ENCODE measurements at places on chromosomes 7 and 10. TPM values are rescaled to one million over a fixed set of nuclear protein-coding genes. Genes with fewer than 3 reads are reported as not detected.

DNA sequence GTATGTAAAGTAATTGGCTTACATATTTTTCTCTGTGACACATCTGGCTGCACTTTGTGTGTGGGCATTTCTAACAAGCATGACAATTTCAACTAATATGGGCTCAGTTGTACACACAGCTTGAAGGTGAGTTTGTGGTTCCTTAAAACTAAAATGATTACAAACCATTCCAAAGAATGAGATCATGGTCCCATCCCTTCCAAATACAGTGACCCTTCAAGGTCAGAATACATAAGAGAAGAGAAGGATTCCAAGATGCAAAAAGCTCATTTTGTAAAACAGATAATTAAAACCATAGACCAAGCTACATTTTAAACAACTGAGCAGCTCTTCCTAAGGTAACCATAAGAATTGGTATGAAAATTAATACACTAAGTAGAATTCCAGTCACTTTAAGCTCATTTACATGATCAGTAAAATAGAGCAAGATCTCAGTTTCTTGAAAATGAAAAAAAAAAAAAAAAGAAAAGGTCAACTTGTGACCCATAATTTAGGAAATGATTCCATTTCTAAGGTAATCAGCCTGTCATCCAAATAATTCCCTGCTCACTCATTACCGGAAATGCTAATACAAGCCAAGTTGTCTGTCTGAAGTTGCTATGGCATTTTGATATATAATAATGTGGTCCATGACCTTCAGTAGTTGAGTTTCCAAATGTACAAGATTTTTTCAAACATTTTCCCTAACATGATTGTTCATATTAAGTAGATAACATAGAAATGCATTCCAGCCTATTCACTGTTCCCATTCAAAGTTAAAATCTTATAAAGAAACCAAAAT, 688.5 kb downstream of the PARD3 start:
- DNase-seq: no peak

- DNase-seq: peak; percentile 22
Observed at GRCh38 chr10:95864906-95865813, 42.6 kb upstream of the CC2D2B start.

PRRT4 gene
- 2.7 TPM for total RNA-seq

GRCh38 chr10:114034923-114035645, 8.6 kb upstream of the ADRB1 start:
- no peak for DNase-seq

GRCh38 chr10:311901-312665, 176.8 kb downstream of the ZMYND11 start:
- peak; percentile 12 for DNase-seq

DNA sequence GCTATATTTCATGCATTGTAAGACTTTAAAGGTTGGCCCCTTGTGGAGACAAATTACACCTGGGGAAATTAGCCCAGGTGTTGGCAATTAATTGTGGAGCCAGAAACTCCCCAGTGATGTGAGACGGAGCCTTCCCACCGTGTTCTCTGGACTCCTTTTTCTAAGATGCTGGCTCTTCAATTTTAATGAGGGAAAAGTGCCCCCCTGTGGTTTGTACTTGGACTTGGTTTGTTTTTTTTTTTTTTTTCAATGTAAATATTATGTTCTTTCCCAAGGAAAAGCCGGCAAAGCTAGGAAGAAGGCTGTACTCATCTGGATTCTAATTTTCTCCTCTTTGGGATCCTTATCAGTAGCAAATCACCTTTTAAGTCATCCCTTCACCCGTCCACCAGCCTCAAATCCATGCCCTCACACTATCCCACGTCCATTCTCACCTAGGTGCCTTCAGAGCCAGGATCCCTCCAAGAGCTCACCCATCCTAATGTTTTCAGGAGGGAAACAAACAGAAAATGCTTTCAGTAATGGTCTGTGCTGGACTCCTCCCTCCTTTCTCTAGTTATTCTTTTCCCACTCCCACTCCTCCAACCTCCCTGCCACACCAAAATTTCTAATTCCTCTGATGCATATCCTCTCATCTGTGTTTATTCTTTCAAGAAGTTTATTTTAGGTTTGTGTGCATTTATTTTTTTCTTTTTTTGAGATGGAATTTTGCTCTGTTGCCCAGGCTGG, 20.4 kb upstream of the ST8SIA6 start:
- DNase-seq: no peak

DNA sequence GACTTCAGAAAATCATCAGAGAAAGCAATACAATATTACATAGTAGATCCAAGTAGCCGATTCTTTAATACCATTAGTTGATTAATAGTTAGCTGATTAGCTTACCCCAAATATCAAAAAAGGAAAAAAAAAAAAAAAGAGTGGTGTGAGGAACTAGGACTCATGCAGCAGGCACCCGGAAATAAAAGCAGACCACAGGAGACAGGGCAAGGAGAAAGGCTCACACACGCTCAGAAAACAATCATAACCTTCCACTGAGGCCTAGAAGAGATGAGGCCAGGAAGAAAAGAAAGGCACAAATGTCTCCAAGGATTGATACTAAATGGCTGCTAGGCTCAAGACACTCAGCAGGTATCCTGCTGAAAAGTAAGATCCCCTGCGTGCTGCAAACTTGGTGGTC, 25.9 kb downstream of the TRDMT1 start:
- no peak for DNase-seq

- no peak for DNase-seq
Observed at GRCh38 chr7:79555571-79555970, 102.1 kb upstream of the MAGI2 start.

C10orf143 gene
- 1.1 TPM for total RNA-seq

AEBP1 gene
- 3.4 TPM for total RNA-seq

KCP gene
- 0.16 TPM for total RNA-seq

DNA sequence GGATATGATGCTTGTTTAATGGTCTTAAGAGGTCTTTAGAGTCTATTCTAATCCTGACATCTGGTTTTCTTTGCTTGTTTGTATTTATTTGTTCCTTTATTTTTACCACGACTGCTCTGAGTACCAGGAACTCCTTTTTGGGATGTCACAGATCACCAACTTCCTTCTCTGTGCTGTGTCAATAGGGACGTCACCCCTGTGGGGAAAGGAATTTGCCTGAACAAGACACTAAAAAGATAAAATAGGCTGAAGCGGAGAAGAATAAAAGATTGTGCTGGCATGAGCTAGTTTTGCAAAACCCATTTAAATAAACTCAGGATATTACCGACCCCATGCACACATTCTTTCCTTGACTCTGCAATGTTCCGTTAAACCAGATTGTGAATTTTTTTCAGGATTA, 27.7 kb downstream of the MGMT start:
- DNase-seq: no peak

GRCh38 chr7:144474800-144475615, 71.5 kb upstream of the NOBOX start:
- no peak for DNase-seq

DNA sequence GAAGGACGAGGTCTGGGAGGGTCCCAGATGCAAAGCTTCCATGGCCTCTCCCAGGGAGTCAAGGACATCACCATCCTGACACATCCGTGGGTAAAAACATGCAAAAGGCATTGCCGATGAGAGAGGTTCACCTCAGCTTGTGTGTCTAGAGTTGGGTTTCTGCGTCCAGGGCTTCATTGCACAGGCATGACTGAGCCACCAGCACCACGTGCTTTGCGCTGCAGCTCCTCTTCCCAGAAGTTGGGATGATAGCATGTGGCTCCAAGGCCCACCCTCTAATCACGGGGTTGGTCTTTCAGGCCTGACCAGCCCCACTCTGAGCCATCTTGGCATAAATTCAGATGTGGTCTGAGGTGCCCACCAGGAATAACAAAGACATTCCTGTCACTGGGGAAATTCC, 7.1 kb upstream of the RASGEF1A start:
- DNase-seq: no peak

- DNase-seq: no peak
Observed at GRCh38 chr10:125633517-125633999, 49.4 kb downstream of the TEX36 start.

GRCh38 chr7:37062560-37062859, 338.2 kb upstream of the AOAH start:
- no peak for DNase-seq

GDF2 gene
- total RNA-seq: not detected

NAT16 gene
- 1.2 TPM for total RNA-seq

GRCh38 chr10:44539178-44539577, 154.3 kb upstream of the CXCL12 start:
- DNase-seq: no peak

GRCh38 chr7:2030475-2031450, 202.0 kb downstream of the MAD1L1 start:
- DNase-seq: no peak

- no peak for DNase-seq
Observed at GRCh38 chr10:24661376-24661775, 62.3 kb downstream of the ARHGAP21 start.

DNA sequence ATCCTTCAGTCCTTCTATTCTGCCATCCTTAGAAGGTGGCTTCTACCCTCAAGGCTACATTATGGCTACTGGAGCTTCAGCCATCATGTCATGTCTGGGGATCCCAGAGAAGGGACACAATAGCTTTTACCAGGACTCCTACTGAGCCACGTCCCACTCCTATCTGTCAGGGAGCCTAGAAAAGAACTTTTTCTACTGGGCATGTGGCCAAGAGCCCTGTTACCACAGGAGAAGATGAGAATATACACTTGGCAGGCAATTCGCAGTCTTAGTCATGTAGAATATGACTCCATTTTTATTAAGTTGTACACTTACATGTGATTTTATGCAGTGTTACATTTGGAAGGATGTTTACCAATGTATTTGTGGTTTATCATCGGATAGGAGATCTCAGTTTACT, 64.6 kb upstream of the KCNMA1 start:
- peak; percentile 23 for DNase-seq

PPP3CB gene
- 122 TPM for total RNA-seq

BICC1 gene
- total RNA-seq: 7.6 TPM

DNA sequence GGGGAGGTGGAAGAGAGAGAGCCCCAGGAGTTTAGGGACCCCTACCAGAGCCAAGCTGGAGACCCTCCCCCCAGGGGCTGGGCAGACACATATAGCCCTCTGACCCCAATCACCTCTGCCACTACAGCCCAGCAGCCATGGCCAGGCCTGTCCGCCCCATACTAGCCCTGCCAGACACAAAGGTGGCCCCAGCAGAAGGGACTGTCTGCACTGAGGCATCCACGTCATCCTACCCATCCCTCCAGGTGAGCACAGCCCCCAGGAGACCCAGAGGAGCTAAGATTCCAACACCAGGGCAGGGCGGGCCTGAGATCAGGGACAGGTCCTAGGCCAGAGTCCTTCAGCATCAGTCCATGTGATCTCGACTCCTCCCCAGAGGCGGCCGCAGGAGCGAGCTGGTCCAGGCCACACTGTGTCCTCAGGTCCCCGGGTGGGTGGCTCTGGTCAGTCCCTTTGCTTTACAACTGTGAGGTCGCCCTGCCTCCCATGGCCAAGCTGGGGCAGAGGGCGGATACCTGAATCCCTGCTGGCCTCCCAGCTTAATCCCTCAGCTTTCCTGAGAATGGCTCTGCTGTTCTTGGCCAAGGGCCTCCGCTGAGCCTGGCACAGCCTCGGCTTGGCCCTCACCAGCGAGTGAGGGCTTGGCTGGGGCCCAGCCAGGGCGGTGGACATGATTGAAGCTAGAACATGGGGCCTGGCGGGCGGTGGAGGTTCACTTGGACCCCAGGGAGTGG, 14.3 kb upstream of the ELN start:
- DNase-seq: no peak

GRCh38 chr7:148979827-148980226, 48.5 kb downstream of the PDIA4 start:
- DNase-seq: no peak

GRCh38 chr7:69739190-69739589, 140.9 kb downstream of the AUTS2 start:
- peak; percentile 2 for DNase-seq

DNA sequence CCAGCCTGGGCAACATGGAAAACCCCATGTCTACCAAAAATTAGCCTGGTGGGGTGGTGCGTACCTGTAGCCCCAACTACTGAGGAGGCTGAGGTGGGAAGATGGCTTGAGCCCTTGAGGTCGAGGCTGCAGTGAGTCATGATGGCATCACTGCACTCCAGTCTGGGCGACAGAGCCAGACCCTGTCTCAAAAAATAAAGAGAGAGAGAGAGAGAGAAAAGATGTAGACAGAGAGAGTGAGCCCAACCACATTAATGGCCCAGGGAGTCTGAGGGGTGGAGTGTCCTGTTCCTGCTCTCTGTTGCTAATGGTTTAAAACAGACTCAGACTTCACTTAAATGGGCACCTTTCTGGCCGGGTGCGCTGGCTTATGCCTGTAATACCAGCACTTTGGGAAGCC, 455.7 kb upstream of the GALNT17 start:
- DNase-seq: no peak

DNA sequence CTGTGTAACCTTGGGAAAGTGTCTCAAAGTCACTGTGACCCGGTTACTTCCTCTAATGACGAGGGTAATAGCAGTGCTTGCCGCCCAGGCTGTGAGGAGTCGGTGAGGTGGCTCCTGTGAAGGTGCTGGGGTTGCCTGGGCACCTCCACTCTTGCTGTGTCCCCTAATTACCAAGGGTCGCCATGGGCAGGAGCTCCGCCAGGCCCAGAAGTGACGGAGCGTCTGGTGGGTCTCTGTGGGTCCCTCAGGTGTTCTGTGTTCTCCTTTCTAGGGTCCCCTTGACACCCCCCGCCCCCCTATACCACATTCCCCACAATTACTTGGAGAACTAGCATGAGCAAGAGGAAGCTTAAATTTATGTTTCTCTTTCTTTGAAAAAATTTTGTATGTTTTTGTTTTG, 161.5 kb downstream of the WDR37 start:
- DNase-seq: no peak

CPXM2 gene
- 0.16 TPM for total RNA-seq

AKR1C2 gene
- total RNA-seq: 22.6 TPM

- DNase-seq: no peak
Observed at GRCh38 chr10:131169146-131169545, 142.4 kb downstream of the TCERG1L start.

TAS2R5 gene
- total RNA-seq: 3.4 TPM

DNA sequence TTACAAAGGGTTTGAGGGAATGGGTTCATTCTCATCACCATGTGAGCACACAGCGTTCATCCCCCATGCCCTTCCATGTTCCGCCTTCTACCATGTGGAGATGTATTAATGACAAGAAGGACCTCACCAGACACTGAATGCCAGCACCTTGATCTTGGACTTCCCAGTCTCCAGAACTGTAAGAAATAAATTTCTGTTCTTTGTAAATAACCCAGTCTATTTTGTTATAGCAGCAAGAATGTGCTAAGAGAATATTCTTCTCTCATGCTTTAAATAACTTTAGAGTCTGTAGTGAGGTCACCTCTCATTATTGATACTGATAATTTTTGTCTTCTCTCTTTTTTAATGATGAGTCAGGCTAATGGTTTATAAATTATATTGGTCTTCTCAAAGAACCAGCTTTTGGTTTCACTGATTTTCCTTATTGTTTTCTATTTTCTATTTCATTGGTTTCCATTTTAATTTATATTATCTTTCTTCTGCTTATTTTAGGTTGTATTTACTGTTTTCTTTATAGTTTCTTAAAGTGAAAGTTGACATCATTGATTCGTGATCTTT, 3.1 kb upstream of the PDIA4 start:
- DNase-seq: no peak

GRCh38 chr7:66557214-66558200, 71.2 kb upstream of the KCTD7 start:
- DNase-seq: peak; percentile 58
